Activated CD4-positive, alpha-beta memory T cell treated with anti-CD3 and anti-CD28 coated beads for 36 hours (primary cell): ENCODE measurements at places on chromosomes 16 and 17.

GRCh38 chr17:73625006-73625405, 19.2 kb downstream of the SDK2 start:
- DNase-seq, result no peak

DNA sequence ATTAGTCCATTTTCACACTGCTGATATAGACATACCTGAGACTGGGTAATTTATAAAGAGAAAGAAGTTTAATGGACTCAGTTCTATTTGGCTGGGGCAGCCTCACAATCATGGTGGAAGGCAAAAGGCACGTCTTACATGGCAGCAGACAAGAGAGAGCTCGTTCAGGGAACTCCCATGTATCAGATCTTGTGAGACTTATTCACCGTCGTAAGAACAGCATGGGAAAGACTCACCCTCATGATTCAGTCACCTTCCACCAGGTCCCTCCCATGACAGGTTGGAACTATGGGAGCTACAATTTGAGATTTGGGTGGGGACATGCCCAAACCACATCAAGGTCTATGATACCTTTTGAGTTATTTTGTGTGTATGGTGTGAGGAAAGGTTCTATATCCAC, 66.9 kb downstream of the METRNL start:
- DNase-seq, result no peak

DNA sequence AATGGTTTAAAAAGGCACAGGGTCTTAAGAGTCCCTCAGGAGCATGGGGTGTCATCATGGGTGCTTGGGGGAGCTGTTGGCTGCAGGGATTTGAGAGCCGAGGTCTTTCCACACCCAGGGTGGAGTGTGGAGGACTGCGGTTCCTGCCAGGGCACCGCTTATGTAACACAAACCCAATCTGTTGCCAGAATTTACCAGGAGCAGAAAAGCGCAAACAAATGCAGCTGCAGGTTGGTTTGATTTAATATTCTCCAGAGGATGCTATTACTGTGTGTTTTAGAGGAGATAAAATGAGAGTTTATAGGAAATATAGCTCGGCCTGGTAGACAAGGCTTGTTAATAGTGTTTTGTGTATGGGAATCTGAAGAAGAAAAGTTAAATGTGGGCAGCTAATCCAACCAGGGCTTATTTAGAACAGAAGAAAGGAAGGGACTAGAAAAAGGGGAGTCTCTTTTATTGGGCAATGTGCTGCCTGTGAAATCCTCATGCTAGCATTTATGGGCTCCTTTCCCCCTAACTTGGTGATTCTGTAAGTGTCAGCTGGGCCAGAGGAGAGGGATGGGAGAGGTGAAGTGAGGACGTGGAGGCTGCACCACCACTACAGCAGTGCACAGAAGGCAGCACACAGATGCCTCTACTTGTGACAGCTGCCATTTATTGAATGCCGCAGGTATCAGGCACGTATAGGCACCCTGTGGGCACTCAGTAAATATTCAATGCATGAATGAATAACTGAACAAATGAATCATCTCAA, 174.7 kb downstream of the KATNIP start:
- no peak for DNase-seq

DNA sequence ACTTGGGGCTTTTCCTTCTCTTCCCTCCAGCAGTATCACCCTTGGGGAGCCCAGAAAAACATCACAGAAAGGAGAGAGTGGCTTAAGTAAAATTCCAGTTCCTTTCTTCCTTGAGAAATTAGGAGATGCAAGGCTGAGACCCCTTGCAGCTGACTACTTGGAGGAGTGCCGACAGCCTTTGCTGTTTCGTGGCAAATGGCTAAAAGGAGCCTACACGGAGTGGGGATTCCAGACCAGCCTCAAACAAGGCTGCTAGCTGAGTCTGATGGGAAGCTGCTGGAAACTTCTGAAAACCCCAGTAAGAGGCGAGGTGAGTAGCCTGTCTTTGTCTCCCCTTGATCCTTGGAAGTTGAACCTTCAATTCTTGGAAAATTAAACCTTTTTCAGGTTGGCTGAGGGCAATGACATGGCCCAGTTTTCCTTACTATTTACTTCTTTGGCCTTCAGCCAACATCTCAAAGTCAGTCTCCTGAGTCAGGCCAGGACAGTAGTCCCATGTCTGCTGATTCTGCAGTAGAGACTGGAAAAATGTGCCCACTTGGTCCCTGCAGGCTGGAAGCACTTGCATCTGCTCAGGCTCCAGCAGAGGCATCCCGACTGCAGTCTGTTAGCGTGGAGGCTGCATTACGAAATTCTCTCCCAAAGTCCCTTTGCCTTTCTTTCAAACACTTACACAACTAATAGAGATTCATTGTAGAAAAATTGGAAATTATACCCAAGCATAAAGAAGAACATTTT, 23.4 kb downstream of the SMIM36 start:
- no peak for DNase-seq
